ENCODE measurements at places on chromosomes 5 and 9.

DNA sequence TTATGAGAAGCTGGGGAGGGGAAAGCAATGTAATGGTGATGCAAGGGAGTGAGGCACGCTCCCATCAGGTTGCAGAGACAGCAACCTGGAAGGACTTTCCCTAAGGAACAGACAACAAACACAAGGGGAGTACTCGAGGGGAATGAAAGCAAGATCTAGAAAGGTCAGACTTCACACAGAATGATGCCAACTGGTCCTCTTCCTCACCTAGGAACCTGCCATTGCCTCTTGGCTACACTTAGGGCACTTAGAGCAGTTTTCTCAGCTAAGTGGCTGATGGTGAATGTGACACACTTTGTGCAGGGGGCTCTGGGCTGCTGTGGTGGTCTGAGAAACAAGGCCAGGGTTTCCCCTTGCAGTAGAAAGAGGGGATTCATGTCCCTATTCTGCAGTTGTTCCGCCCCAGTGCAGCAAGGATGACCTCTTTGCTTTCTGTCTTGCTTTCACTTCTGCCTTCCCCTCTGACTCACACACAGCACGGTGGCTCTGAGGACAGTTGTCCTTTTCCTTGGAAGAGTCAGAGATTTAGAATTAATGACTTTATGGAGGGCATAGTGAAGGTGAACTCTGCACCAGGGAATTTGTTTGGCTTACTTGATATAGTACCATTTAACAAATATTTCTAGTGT lies 394.0 kb upstream of the KLF4 start:
- DNase-seq: no peak

DNA sequence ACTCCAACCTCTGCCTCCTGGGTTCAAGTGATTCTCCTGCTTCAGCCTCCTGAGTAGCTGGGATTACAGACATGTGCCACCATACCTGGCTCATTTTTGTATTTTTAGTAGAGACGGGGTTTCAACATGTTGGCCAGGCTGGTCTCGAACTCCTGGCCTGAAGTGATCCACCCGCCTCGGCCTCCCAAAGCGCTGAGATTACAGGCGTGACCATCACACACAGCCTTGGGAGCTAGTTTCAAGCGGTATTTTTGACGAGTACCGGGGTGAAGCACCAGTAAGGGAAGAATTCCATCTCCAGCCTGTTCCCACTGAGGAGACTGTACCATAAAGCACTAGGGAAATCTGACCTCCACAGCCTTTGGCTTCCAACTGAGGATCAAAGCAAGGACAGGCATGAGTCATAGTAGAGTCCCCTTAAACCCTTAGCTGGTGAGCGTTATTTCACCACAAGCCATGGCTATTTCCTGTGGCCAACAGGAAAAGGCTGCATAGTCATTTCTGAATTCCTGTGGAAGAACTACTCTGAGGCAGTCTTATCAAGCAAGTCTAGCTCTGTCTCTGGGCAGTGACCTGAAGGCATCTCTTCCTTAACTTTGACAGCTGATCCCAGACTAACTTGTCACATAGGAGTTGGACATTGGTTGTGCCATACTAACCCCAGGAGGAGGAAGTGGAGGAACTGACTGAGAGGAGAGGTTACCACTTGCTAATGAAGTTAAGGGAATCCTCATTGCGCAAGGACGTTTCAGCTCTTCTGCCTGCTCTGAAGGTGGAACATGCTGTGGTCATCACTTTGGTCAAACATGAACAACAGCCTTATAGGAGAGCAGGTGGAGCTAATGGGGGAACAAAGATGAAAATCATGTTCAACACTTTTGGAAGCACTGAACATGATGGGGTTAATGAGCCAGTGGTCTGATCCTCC lies 85.8 kb upstream of the DMRT1 start:
- peak; percentile 84 for DNase-seq

- no peak for DNase-seq
Measured at GRCh38 chr5:167232675-167233311, 1058.7 kb upstream of the WWC1 start.

GRCh38 chr5:172849606-172850453 lies 15.8 kb downstream of the ERGIC1 start:
- no peak for DNase-seq

DNA sequence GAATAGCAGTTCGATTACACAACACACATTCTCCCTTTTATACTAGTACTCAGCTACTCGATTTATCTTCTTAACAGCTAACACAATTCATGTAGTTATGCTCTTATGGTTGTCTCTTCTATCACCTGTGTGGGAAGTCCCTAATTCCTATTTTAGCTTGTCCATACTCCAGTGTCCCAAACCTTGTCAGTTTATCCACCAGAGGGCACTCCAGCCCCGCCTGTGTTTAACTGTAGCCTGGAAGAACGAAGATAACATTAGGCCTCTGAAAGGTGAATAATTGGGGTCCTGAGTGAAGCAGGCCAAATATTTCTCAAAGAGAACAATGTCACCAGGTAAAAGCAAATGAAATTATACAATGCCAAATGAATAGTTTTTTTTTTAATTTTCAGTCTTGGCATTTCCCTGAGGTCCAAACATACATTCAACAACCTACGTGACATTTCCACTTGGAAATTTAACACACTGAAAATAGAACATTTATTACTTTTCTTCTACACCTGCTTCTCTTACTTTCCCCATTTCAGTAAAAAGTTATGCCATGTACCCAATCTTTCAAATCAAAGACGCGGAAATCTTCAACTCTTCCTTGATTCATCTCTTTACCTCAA lies 560.7 kb downstream of the HTR1A start:
- DNase-seq: no peak

DNA sequence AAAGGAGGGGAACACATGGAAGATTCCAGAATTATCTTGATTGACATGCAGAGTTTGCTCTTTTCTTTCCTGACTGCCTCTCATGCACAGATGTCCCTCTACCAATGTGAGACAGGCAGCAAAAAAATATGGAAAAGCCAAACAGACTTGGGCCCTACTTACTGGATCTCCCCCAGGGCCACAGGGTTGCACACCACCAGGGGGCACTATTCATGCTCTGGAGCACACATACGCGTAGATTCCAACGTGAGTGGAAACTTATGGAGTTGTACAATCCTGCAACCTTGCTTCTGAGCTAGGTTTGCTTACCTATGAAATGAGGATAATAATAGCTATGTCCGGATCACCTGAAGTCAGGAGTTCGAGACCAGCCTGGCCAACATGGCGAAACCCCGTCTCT lies 319.5 kb downstream of the ARHGEF28 start:
- DNase-seq: no peak

GRCh38 chr5:153905219-153905618 lies 133.5 kb downstream of the FAM114A2 start:
- no peak for DNase-seq

GRCh38 chr5:22560147-22560546 lies 293.0 kb downstream of the CDH12 start:
- no peak for DNase-seq

DNA sequence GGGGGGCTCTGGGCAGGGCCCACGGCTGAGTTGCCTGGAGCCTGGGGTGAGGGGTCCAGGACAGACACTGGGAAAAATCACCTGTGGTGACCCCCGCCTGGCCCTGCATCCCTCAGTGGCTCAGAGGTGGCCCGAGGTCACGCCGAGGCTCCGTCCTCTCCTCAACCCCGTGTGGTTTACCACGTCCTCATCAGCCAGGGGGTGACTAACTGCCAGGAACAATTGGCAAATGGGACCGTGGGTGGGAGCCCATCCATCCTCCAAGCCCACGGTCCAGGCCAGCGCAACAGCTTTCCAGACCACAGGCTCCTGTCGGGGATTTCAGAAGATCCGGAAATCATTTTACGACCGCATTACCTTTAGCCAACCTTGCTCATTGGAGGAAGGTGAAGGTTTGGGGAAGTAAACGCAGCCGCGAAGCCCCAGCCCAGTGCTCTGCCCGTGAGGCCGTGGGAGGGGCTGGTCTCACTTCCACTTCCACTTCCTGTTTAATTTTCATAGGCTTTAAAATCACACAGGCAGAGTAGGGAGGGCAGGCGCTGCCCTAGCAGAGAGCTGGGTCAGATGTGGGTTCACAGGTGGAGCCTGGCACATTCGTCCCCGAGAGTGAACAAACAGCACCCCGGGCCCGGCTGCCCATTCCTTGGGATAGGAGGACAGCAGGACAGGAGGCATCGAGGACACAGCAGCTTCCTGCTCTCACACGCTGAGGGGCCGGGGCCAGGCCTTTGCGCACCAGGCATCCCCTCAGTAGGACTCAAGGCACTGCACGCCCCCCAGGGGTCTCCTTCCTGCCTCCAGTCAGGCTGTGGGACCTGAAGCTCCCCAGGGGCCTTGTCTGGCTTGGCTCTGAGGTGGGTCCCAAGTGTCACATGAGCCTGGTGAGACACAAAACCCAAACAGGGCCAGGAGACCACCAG lies 19.8 kb upstream of the SLC9A3 start:
- peak; percentile 71 for DNase-seq

DNA sequence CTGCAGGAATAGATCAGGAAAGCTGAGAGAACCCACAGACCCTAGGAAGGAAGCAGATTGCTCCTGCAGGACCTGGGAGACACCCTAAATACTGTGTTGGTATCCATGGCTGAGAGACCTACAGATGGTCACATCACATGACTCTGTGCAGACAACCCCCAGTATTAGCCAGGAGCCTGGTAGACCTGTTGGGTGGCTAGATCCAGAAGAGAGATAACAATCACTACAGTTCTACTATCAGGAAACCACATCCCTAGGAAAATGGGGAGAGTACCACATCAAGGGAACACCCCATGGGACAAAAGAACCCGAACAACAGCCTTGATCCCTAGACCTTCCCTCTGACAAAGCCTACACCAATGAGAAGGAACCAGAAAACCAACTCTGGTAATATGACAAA lies 24.2 kb upstream of the MELK start:
- no peak for DNase-seq

DNA sequence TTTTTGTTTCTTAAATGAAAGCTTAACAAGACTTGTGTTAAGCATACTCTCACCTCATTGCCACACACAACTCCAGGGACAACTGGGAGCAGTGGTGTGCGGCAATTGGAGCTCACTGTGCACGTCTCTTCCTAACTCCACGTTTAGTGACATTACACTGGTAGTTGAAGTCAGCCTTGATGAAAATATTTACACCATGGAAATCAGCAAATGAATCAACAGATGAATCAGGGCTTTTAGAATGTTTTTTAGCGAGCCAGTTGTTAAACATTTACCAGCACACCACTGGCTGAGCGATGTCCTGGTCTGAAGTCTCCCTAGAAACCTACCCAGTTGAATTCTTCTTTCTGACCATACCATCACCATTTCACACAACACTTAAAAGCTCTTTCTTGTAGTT lies 67.3 kb downstream of the KLHL3 start:
- DNase-seq: no peak

GRCh38 chr5:128920345-128921215 lies 44.7 kb upstream of the SLC27A6 start:
- no peak for DNase-seq

DNA sequence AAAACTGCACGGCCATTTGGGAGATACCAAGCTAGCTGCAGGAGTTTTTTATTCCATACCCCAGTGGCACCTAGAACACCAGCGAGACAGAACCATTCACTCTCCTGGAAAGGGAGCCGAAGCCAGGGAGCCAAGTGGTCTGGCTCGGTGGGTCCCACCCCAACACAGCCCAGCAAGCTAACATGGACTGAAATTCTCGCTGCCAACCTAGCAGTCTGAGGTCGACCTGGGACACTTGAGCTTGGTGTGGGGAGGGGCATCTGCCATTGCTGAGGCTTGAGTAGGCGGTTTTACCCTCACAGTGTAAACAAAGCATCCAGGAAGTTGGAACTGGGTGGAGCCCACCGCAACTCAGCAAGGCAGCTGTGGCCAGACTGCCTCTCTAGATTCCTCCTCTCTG lies 108.9 kb upstream of the CHD1 start:
- DNase-seq: no peak

- DNase-seq: no peak
Measured at GRCh38 chr5:148107608-148108007, 43.8 kb downstream of the SPINK5 start.

- no peak for DNase-seq
Measured at GRCh38 chr9:136995362-136995761, 1.0 kb downstream of the CLIC3 start.

- DNase-seq: no peak
Measured at GRCh38 chr5:80057921-80058320, 22.8 kb downstream of the THBS4 start.

GRCh38 chr9:32136700-32137339 lies 247.6 kb upstream of the ACO1 start:
- no peak for DNase-seq

DNA sequence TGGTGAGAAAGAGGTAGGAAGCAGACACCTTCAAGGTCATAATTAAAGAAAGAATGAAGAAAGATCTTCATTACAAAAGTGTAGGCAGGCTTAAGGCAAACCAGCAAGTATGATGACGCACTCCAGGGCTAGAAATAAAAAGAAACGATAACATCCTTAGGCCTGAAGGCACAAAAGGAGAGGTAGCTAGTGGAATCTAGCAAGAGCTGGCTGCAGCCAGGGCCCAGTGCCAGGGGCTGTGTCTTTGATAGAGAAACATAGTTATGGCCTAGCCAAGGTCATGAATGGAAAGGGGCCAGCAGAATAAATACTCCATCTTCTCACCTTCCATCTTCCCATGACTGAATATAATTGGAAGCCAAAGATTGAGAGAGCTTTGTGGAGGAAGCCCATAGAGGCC lies 6.8 kb upstream of the SH3TC2 start:
- no peak for DNase-seq

DNA sequence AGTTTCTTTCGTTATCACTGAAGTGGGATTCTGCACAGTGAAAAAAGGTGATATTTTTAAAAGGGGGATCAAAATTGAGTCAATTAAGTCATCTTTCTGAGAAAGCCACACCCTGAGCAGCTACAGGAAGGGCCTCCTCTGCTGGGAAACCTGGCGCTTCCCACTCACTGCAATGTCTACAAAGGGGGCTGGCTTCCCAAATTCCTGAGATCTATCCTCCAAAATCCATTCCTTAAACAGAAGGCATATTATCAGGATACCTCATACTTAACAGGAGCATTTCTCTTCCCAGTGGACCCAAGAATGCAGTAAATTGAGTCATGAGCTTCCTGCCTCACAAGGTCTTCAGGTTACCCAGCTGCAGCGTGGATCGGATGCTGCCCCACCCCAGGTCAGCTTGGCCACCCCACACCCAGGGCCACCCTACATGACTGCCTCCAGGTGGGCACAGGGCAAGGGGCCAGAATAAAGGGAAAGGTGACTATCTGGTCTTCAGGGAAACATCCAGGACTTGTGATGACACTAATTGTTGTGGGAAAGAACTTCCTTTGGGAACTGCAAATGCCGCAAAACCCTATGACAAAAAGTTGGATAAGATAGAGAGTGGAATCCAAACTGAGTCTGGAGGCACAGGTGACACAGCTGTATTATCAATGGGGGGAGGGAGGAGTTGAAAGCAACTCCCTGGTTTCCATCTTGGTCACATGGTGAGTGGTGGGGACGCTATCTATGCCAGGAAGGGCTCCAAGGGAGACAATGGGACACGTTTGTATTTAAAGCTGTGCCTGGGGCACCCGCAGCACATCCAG lies 42.3 kb downstream of the ROR2 start:
- DNase-seq: no peak

DNA sequence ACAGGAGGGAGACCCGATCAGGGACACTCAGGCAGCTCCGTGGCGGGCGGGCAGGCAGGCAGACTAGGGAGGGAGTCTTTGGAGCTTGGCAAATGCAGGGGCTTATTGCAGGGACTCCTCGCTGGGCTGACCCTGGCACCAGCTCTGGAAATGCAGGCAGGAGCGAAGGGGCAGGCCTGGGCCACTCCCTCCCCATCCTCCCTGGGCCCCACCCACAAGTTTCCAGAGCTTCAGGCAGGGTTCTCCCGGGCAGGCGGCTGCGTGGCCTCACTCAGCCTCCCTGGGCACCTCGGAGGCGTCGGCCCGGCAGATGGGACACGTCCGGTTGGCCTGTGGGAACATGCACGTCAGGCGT lies 8.5 kb downstream of the RNF44 start:
- DNase-seq: no peak
